ENCODE measurements at places on chromosomes 2 and 18.

DNA sequence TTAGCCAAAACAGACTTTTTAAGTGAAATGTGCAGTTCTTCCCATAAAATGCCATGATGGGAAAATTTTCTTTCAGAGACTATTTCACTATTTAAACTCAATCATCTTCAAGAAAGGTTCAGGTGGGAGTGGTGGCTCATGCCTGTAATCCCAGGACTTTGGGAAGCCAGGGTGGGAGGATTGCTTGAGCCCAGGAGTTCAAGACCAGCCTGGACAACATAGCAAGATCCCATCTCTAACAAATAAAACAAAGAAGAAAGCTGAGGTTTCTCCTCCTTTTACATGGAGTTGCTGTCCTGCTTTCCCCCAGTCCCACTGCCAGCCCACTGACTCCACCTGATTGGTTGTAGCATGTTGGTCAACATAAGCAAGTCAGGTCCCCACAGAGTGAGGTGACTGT lies 25.8 kb upstream of the SOS1 start:
- no peak for DNase-seq

DNA sequence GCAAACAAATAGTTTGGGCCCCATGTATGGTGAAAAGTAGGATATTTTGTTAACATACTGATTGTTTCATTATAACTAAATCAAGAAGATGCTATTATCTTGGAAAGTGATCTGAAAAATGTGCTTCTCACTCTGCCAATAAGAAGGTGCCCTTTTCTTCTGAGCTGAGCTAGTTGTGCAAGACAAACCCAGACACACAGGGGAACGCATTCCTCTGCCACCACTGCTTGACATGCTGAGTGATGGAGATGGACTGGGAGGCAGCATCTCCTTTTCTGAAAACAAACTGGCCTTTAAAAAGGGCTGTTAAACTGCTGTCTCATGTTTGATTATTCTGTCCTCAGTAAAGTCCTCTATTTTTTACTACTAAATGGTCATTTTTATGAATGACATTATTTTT lies 1989.9 kb upstream of the CELF4 start:
- no peak for DNase-seq

- no peak for DNase-seq
Observed at GRCh38 chr18:41391616-41392595, 563.1 kb upstream of the PIK3C3 start.

DNA sequence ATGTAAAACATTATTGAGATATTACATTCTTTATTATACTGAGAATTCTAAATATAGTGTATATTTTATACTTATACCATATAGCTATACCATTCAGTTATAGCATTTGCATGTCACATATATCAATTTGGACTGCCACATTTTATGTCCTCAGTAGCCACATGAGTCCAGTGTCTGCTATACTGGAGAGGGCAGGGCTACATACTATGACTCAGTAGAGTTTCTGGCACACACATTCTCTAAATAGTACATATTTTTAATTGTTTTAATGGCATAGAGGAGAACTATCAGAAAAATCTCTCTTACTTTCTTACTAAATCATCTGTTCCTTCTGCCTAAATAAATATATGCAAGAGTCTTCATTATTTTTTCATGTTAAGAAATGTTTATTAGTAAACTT lies 55.4 kb upstream of the COL5A2 start:
- no peak for DNase-seq

- DNase-seq: no peak
Observed at GRCh38 chr2:63057249-63058143, 6.9 kb downstream of the OTX1 start.

- DNase-seq: no peak
Observed at GRCh38 chr2:222518570-222519381, 94.4 kb downstream of the SGPP2 start.

DNA sequence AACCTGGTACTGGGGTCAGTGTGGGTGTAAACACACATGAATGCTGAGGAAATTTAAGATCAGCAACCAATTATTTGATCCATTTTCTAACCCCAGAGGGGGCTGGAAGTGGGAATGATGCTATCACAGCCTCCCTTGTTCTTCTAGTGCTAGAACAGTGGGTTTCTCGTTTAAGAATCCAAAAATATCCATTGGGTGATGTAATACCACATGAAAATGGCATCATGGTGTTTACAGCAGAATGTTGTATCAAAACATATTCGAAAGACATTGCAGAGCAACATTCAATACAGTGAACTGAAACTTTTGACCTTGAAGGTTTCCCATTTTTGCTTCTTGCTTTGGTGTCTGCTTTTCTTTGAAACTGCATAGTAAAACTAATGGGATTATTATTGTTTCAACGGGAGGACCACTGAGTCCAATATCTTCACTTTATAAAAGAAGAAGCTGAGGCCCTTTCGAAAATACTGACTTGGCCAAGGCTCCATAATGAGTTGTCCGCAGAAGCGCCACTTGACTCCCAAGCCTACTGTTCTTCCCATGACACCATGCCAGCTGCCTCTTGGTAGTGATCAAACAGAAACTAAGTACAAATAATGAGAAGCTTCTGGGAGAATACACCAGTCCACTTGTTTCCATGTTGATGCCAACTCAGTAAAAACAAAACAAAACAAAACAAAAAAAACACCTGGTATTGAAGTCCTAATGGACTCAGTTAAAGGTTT lies 106.1 kb downstream of the COLEC12 start:
- DNase-seq: no peak

- DNase-seq: no peak
Observed at GRCh38 chr2:162579169-162579568, 235.2 kb downstream of the GCA start.

GRCh38 chr2:21251216-21251980 lies 127.6 kb downstream of the TDRD15 start:
- DNase-seq: no peak

DNA sequence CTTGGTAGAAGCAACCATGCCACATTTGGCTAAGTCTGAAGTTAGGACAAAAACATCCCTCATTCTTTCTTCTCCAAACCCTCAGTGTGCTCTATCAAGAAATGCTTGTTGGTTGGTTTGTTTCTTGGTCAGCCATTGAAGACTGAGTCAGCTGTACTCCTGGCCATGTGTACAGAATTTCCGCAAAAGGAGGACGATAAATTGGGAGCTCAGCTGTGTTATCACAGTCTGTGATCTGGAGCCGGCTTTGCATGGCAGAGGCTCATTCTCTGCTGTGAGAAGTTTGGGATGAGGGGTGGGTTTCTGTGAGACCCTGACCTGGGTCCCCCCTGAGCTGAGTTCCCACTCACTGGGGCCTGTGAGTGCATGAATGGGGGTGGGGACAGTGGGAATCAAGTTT lies 26.3 kb upstream of the E2F6 start:
- DNase-seq: no peak

- no peak for DNase-seq
Observed at GRCh38 chr2:23385351-23385747, 370 bp downstream of the KLHL29 start.

GRCh38 chr2:99789849-99790248 lies 300.0 kb upstream of the REV1 start:
- no peak for DNase-seq

- no peak for DNase-seq
Observed at GRCh38 chr2:43199492-43200488, 26.6 kb downstream of the ZFP36L2 start.

DNA sequence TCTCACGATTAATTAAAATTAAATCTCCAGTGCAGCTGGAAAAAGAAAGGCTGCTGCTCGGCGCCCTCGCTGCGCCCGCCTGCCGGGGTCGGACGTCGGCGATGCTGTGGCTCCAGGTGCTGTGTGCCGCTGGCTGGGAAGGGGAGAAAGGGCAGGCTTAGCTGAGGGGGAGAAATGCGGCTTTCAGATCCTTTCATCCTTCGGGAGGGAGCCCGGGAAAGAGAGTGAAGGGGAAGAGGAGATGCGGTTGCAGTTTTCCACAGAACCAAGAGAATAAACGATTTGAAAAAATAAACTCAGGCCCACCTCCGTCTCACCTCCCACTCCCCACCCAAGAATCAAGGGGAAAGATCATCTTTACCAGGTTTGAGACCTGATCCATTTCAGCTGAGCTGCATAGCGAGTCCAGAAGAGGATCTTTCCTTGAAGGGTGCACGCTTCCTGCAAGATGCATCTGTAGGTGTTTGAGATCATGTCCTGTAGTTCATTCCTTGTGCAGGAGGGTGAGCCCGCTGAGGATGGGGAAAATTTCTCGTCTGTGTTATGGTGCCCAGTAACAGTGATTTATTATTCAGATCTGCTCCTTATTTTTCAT lies 495 bp downstream of the TMEM169 start:
- DNase-seq: no peak

DNA sequence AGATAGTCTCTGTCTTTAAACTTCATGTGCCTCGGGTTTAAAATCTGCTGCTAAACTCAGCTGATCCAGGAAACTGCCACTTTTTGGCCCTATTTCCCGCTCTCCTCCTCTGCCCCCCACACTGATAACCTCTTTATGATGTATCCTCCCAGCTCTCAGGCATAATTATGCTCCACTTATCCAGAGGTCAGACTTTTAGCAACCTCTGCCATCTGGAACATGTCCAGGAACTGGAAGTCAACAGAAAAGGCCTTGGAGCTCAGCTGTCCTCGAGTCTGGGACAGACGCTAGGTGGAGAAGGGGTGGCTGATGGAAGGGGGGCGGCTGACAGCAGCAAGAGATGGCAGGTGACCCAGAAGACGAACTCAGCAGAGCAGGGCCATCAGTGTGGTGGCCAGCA lies 41.2 kb downstream of the ASAP2 start:
- no peak for DNase-seq

- DNase-seq: no peak
Observed at GRCh38 chr2:237734905-237735623, 63.5 kb upstream of the RBM44 start.

DNA sequence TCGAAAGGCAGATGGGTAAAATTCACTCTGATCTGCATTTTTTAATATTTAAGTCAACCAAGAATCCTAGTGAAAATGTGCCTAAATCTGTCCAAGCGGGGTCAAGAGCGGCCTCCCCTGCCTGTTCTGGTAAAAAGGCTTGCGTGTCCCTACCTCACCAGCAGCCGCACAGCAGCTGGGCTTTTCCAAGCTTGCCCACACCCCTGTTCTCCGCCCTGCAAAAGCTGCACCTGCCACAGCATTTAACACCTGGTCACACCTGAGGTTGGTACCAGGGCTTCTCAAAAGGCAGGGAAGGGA lies 25.8 kb upstream of the TMEM182 start:
- DNase-seq: no peak

- no peak for DNase-seq
Observed at GRCh38 chr2:190467575-190468083, 59.5 kb downstream of the MFSD6 start.

DNA sequence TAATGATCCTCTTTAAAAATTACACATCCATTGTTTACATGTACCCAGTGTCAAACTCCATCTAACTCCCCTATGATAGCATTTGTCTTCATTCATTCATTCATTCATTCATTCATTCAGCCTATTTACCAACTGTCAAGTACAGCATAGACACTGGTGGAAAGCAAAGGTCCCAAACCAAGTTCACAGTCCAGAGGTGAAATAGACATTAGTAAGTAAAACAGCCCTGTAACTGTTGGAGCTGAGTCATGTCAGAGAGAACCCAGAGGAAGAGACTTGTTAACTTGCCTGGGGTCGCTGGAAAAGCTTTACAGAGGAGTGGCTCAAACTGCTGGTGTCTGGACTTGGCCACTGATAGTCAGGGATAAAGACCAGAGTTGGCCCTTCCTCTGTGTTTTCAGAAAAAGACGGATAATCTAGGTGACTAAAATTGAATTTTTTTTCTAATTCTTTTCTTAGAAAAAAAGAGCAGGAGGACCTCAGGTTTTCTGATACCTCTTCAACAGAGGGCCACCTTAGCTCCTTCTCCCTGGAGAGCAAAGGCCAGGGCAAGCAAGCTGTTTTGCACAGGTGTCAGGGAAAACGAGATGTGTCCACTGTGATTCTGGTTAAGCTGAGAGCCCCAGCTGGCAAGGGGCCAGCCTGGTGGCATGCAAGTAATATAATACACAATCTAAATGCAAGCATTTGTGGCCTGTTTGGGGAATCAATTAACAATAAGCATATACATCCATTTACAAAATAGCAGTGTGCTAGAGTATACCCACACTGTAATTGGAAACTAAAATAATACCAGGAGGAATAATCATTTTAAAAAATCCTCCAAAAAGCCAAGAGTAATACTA lies 96.7 kb upstream of the SLC14A2 start:
- no peak for DNase-seq
